ENCODE measurements at places on chromosomes 11 and 22.

- no peak for DNase-seq
Measured at GRCh38 chr11:124884869-124885479, 12.7 kb downstream of the ROBO4 start.

DNA sequence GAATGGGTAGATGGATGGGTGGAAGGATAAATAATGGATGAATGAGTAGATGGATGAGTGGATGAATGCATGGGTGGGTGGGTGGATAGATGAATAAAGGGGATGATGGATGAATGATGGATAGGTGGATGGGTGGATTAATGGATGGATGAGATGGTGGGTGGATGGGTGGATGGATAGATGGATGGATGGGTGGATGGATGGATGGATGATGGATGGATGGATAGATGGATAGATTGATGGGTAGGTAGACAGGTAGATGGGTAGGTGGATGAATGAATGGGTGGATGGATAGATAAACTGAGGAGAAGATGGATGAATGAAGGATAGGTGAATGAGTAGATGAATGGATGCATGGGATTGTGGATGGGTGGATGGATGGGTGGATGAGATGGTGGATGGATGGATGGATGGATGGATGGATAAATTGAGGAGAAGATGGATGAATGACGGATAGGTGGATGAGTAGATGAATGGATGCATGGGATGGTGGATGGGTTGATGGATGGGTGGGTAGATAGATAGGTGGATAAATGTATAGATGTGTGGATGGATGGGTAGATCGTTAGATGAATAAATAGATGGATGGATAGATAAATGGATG is 331.3 kb downstream of the MN1 start:
- no peak for DNase-seq

DNA sequence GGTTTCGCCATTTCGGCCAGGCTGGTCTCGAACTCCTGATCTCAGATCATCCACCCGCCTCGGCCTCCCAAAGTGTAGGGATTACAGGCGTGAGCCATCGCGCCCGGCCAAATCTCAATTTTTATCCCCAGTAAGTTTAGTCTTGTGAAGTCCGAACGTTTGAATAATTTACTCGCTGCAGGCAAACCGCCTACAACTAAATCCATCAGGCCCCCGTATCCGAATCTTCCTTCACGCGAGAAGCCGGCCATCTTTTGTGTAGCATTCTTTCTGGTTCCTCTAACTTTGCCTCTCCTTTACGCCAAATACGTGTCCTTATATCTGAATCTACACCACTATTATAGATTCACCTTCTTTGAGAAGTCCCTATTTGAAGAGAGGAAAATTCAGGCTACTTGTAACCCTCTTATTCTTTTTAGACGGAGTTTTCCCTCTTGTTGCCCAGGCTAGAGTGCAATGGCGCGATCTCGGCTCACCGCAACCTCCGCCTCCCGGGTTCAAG is 581 bp upstream of the EIF3L start:
- peak; percentile 34 for DNase-seq

- DNase-seq, result no peak
Measured at GRCh38 chr11:32893093-32893342, 407 bp downstream of the QSER1 start.

DNA sequence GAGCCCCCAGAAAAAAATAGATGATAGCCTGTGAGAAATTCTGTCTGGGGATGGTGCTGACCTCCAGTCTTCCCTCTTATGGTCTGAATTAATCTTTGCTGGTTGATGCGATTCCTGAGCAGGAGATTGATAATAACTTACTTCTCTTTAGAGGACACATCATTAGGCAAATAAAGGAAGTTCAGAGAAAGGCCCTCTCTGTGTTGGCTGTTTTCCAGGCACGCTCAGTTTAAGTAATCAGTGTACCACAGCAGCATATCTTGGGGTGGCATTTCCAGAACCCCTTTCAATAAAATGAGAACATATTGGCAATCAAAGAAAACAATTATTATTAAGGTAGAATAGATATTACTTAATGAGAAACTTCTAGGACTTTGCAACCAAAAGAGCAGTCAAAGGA is 1129.3 kb upstream of the RAG2 start:
- no peak for DNase-seq

DNA sequence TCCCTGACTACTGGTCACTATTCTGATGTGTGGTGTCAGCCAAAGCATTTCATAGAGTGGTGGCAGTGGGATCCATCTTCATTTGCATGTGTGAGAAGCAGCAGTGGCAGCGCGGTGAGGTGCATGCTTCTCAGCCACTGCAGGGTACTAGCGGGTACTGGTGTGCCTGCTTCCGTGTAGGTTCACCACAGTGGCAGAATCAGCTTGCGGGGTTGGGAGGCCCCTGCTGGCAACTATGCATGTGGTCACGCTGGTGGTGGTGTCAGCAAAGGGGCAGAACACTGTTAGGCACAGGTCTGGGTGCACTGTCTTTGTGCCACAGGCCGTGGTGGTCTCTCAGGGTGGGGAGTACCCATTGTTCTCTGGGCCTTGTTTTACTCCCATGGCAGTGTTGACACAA is 286.4 kb upstream of the TENM4 start:
- no peak for DNase-seq

DNA sequence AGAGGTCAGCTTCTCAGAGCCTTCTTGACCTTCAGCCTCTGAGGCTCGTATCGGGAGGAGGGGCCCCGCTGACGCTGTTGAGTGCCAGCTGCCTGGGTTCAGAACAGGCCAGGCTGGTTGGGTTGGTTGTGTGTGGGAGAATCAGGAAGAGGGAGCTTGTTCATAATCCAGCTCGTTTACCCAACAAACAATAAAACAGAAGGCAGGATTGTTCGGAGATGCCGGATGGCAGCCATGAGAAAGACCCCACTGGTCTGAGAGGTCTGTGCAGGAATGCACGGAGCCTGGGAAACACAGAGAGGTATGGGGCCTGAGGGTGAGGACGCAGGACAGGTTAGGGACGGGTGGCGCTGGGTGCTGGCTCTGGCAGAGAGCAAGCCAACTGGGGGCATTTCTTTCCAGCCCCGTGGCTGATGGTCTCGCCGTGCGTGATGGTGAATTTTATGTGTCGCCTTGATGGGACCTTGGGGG is 31.6 kb upstream of the SHANK2 start:
- no peak for DNase-seq

DNA sequence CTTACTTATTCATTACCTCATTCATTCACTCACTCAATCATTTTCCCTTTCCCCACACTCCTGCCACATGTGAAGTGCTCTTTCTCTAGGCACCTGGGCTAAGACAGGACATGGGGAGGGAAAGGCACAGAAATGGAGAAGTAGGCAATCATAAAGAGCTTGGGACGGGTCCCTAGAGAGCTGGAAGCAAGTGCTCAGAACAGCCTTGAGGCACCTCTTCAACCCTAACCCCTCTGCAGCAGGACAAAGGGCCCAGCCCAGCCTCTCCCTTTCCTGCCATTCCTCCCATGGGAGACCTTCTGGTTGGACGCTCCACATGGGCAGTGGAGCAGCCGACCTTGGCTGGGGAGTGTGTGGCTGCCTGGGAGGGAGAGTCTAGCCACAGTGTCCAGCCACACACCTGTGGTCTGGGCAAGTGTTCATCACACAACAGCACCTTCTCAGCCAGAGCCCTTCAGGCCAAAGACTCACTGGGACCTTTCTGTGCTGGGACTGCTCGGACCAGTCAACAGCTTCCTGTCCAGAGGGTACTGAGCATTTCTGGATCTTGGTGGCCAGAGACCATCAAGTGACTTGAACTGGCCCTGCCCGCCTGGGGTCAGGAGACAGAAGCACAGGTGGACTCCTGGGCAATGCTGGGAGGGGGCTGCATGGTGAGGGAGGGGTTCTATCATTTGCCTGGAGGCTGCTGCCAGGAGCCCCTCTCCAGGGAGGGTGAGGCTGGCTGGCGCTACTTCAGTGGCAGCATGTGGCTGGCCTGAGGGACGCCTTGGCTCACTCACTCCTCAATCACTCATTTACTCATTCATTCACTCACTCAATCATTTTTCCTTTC is 1.0 kb upstream of the MUC5AC start:
- DNase-seq, result no peak

DNA sequence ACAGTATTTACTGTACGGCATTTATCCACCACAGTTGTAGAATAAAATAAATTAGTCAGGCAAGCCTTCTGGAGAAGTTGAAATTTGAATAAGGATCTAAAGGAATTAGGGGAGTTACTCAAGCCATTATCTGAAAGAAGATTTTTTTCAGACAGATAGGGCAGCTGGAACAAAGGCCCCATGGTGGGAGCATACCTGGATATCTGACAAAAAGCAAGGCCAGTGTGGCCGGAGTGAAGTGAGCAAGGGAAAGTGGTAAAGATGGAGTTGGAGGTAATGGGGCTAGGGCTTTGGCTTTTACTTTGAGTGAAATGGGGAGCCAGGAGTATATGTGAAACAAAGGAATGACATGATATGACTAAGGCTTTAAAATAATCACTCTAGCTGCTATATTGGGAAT is 45.7 kb upstream of the PSMA1 start:
- DNase-seq, result no peak

DNA sequence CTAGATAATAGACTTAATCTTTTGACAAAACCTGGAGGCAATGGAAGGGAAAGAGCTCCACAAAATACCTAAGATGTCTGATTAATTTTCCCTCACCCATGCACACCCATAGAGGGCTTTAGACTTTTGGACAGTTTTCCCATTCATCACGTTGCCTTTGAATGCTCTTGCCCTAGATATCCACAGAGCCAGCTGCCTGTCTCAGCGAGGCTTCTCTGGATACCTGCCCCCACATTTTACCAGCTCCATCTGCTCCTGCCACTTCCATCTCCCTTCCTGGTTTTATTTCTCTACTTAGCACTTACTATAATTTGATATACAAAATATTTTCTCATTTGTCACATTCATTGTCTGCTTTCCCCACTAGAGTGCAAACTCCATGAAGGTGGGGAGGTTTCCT is 136.8 kb downstream of the FDX1 start:
- DNase-seq, result no peak

DNA sequence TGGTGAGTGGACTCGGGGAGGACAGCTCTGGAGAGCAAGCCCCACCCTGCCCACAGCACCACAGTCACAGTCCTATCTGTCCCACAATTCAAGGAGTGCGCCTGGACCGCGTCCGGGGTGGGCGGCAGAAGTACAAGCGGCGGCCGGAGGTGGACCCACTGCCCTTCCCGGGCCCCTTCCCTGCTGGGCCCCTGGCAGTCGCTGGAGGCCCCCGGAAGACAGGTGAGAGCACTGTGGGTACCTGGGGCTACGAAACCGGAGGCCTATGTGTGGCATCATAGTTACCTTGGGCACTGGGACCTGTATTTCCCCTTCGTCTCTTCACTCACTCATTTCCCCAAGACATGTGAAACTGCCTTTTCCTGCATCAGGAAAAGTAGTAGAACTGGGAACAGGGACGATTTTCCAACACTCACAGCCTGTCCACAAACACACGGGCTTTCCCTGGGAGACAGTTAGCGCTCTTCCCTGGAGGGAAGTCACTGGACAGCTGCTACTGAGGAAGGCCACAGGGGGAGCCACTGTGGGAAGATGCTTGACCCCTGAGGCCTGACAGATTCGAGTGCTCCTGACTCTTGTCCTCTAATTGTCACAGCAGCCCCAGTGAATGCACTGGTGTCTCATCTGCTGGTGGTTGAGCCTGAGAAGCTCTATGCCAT is 3.1 kb downstream of the TRMT112 start:
- no peak for DNase-seq

DNA sequence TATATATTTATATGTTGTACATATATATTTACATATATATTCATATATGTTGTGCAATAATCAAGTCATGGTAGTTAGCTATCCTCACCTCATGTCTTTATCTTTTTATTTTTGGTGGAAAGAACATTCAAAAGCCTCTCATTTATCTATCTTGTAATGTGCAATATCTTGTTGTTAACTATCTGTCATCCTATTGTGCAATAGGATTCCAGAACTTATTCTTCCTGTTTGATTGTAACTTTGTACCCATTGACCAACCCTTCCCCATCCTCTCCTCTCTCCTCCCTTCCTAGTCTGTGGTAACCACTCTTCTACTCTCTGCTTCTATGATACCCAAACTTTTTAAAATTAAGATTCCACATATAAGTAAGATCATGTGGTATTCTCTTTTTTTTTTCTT is 115.6 kb upstream of the PDGFD start:
- no peak for DNase-seq

DNA sequence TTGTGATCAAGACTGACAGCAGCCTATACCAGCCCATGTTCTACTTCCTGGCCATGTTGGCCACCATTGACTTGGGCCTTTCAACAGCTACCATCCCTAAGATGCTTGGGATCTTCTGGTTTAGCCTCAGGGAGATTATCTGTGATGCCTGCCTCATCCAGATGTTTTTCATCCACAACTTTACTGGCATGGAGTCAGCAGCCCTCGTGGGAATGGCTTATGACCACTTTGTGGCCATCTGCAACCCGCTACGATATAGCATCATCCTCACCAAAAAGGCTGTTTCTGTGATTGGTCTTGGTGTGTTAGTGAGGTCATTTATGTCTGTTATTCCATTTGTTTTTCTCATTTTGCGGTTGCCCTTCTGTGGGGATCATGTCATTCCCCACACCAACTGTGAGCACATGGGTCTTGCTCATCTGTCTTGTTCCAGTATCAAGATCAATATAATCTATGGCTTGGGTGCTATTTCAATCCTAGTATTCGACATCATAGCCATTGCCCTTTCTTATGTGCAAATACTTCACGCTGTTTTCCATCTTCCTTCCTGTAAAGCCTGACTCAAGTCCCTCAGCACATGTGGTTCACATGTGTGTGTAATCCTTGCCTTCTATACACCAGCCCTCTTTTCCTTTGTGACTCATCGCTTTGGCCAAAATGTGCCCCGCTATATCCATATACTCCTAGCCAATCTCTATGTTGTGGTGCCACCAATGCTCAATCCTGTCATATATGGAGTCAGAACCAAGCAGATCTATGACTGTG is 23.6 kb downstream of the OR52E1 start:
- DNase-seq, result no peak

GRCh38 chr11:27610280-27610679 is 90.0 kb downstream of the BDNF start:
- no peak for DNase-seq

- DNase-seq, result no peak
Measured at GRCh38 chr11:35126000-35126878, 12.7 kb upstream of the CD44 start.

- no peak for DNase-seq
Measured at GRCh38 chr22:20807315-20807752, 33.4 kb downstream of the SERPIND1 start.
